ENCODE measurements at places on chromosomes 13 and 19.

GRCh38 chr13:33910255-33910654, 92.3 kb downstream of the RFC3 start:
- DNase-seq, result no peak

GRCh38 chr13:46134961-46135522, 30.2 kb upstream of the CPB2 start:
- DNase-seq, result no peak

GRCh38 chr13:44197791-44198770, 175.5 kb upstream of the SERP2 start:
- DNase-seq, result no peak

GRCh38 chr19:46049597-46049996, 8.8 kb upstream of the IGFL4 start:
- DNase-seq, result no peak

- DNase-seq, result no peak
Measured at GRCh38 chr13:28346154-28346553, 148.8 kb downstream of the FLT1 start.

DNA sequence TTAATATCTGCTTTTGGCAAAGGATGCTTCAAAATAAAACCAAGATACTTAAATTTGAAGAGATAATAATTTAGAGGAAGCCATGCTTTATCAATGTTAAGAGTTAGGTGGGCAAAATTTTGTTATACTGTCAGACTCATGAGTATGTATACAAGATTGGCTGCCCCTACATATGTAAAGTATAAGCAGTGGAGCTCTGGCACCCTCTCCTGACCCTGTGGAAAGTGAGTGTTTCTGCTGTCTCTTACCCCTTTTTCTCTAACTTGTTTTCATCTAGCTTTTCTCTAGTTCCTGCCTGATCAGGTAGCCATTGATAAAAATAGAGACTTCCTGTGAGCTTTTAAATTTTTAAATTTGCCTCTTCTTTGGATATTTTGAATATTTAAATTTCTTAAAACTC, 710.9 kb upstream of the SPRY2 start:
- no peak for DNase-seq

- peak; percentile 61 for DNase-seq
Measured at GRCh38 chr19:34366738-34367623, 2.0 kb downstream of the GPI start.

- DNase-seq, result no peak
Measured at GRCh38 chr13:32956595-32956933, 59.7 kb upstream of the KL start.

- DNase-seq, result peak; percentile 10
Measured at GRCh38 chr13:26881154-26881553, 120.6 kb upstream of the GPR12 start.

DNA sequence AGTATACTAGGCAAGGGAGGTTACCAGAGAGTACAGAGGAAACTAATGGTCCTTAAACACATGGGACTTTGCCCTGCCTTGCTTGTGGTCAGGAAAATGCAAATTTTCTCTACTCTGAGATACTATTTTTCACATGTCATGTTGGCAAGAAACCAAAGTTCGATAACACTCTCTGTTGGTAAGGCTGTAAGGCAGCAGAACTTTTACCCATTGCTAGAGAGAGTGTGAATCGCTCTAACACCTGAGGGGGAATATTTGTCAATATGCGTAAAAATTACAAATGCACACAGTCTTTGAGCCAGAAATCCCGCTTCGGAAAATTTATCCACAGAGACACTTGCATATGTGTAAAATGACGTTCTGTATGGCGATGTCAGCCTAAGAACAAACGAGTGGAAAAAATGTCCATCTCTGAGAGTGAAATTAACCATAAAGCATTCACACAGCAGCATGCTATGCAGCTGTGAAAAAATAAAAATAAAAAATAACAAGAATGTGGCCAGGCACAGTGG, 9.5 kb upstream of the RFX1 start:
- no peak for DNase-seq
